ENCODE measurements at places on chromosomes 7 and 10.

DNA sequence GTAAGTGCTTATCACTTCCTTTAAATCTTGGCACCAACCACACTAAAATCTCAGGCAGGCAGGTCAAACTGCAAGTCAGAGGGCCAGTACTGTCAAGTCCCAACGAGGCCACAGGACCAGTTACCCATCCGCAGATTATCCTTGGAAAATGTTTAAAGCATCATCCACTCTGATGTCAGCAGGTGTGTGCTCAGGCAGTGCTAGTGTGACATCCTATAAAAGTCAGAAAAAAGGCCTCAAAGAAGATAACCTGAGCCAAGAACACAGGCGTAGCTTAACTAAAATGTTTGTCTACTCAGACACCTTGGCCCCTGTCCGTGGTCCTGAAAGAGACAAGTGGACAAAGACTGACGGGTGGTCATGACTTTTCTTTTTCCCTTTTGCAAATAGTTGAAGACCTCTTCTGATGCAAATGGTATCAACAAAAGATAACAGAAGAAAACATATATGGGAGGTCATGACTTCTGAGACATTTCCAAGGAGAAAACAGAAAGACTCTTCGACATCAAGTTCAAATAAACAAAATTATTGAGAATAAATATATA, 309.3 kb downstream of the KCNMA1 start:
- no peak for DNase-seq

GRCh38 chr10:44460416-44460815, 75.5 kb upstream of the CXCL12 start:
- no peak for DNase-seq

DNA sequence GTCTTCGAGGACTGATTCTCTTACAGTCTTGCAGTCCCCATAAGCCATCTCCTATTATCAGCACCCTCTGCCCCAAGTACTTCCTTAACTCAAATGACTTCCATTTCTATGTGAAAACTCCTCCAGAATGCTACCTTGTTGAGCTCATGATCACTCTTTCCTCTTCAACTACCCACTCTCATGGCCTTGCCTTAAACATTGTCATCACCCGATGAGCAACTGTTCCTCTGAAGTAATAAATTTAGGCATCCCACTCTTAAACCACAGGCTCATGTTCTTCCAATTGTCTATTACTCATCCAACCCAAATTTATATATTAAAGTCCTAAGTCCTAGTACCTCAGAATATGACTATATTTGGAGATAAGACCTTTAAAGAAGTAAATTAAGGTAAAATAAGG, 152.9 kb downstream of the C1GALT1 start:
- no peak for DNase-seq

DNA sequence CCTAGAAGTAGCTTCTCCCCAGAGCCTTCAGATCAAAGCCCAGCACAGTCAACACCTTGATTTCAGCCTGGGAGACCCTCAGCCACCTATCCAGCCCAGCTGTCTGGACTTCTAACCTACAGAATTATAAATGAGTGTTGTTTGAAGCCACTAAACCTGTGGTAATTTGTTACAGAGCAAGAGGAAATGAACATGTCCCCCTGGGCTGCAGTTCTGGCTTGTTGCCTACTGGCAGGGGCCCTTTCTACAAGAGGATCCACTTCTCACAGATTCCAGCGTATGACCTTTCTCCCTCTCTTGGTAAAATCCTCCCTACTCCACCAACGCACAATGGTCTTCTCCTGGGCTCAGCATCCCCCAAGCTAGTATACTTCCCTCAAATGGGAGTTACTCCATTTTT, 46.4 kb upstream of the ECHDC3 start:
- no peak for DNase-seq

DNA sequence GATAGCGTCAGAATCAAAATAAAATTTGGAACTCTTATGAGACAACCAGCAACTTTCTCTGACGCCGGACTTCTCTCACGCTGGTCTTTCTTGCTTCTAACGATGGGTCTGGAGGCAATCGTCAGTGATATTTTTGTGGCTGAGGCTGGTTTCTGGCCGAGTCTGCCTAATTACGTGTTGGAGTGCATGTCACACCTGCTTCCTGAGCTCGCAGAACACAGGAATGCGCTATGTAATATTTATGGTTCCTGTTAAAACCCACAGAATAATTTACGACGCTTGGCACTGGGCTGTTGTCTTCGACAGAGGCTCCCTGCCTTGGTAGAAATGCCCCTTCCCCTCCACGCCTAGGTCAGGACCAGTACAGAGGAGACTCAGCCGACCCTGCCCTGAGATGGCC, 64.9 kb downstream of the NPTX2 start:
- no peak for DNase-seq

DNA sequence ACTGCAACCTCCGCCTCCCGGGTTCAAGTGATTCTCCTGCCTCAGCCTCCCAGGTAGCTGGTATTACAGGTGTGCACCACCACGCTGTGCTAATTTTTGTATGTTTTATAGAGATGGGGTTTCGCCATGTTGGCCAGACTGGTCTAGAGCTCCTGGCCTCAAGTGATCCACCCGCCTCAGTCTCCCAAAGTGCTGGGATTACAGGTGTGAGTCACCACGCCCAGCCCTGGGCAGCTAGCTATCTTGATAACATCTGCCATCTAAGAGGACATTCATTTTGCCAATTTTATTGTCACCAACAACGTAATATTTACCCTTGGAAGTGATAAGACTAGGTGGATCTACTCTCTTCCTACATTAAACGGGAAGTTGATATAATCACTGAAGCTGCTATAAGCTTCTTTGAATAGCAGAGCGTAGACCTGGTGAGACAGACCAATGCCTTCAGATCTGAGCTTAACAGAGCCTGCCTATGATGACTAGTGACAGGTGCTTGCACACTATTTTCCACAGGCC, 39.7 kb upstream of the SLC35B4 start:
- DNase-seq, result no peak

GRCh38 chr10:35352512-35352911, 16.2 kb downstream of the CCNY start:
- no peak for DNase-seq

GRCh38 chr10:133394801-133395221, 854 bp downstream of the MTG1 start:
- no peak for DNase-seq

DNA sequence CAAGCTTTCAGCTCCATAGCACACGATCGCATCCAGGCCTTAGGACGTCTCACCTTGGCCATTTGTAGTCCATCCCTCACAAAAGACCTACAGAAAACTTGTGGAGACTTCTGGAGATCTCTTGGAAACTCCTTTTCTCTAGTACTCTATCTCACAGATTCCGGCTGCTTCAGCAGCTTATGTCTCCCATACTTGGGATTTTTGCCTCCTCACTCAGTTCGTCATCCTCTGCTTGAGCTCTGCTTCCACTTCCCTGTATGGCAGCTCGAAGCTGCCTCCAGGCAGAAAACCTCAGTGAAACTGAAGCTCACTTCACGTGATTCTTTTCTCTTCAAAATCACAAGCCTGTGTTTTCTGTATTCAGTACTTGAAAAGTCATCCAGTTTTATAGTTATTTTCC, 178.7 kb upstream of the GDF10 start:
- no peak for DNase-seq

DNA sequence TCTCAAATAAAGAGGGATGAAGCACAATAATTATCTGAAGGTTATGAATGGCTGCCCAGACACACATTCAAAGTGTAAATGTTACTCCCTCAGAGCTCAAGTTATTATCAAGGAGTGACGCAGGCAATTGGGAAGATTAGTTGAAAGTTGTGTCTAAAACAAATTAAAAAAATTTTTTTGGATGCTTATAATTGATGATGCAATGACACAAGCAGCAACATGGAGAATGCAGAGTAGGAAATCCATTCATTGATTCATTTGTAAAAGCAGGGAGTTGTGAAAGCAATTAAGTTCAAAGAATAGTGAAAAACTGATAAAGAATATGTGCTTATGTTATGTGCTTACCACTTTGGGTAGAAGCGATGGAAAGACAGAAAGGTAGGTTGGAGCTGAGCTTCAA, 120.4 kb downstream of the CDK6 start:
- DNase-seq, result no peak

DNA sequence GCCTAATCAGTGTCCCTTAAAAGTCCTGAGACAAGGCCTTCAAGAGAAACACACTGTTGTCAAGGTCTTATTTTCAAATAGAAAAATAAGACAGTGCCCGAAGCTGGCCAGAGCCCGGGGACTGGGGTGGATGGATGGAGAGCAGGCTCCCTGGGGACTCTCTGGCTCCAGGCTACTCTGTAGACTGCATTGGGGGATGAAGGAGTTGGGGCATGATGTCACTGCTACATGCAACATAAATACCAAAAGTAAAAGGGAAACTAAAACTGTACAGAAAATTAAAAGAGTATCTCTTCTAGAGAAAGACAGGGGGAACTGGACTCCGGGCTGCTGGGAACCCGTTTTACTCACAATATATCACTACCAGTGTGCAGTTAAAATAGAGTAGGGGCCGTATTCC, 629.8 kb downstream of the KCNMA1 start:
- no peak for DNase-seq

GRCh38 chr7:10222976-10223375, 750.7 kb upstream of the PHF14 start:
- no peak for DNase-seq

DNA sequence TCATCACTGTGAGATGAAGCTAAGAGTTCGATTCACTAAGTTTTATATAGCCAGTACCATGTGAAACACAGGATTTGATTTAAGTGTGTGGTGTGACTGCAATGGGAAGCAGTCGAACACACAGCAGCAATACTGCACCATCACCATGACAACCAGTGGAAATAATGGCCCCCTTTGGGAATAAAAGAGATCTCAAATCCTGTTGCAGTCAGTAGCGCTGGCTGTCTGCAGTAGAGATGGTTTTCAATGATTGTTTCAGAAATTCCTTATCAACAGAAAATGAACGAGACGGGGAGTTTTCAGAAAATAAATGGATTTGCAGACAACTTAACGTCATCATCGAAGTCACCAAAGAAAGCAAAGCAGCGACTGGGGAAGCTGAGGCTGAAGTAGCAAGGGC, 91.0 kb downstream of the PTPRE start:
- no peak for DNase-seq

DNA sequence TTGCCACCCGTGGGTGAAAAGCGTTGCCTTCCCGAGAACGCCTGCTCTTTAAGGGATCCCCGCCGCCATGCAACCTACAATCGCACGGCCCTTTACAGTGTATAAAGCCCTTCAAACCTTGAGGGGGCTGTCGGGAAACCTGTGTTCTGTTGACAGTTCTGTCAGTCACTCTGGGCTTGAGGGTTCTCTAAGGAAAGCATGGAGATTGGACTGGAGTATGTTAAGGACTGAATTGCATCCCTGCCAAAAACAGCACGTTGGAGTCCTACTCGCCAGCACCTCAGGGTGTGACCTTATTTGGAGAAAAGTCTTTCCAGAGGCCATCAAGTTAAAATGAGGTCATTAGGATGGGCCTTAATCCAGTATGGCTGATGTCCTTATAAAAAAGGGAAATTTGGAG, 70.6 kb downstream of the PFKFB3 start:
- no peak for DNase-seq

GRCh38 chr10:87506956-87507355, 2.3 kb downstream of the MINPP1 start:
- no peak for DNase-seq

Data from activated T-helper 1 cell treated with anti-CD3 and anti-CD28 coated beads, Interleukin-2, amount 50 U/mL, for 16 hours (primary cell).